Stimulated activated CD8-positive, alpha-beta memory T cell treated with anti-CD3 and anti-CD28 coated beads, Interleukin-4, amount 100 ng/mL, for 1 hour (primary cell): ENCODE measurements at places on chromosomes 13 and 19.

- DNase-seq, result no peak
These were observed 559 bp upstream of the SSBP4 start for GRCh38 chr19:18418483-18419194.

DNA sequence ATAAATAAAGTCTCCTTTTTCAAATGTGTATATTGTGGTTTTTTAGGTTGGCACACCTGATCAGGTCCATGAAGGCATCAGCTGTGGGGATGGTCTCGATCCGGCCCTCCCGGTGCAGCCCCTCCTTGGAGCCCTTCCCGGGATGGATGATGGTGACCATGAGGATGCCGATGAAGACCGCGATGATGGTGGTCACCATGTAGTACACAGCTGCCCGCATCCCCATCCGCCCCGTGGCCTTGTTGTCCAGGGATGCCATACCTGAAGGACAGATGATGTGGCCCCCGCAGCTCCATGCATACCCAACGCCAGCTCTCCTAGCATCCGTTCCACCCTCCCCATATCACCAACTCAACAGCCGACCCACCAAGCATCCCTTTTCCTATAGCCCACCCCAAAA, 11.4 kb downstream of the SLC1A6 start:
- no peak for DNase-seq

DNA sequence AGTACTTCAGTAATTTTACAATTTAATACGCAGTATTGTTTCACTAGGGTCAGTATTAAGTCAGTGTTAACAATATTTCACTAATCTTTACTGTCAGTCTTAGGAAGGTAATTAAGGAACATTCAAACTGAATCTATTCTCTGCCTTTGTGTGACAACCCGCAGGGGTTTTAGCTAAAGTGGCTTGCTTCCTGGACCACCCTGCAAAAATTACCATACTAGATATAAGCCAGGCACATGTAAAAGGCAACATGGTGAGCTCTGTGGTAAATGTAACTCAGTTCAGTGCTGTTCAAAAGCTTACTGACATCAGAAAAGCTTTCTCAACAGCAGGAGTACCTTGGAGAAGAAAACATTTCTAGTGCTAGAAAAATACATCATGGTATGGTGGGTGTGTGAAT, 116.7 kb downstream of the FREM2 start:
- no peak for DNase-seq

GRCh38 chr19:46571495-46571894, 29.6 kb upstream of the CALM3 start:
- no peak for DNase-seq

DNA sequence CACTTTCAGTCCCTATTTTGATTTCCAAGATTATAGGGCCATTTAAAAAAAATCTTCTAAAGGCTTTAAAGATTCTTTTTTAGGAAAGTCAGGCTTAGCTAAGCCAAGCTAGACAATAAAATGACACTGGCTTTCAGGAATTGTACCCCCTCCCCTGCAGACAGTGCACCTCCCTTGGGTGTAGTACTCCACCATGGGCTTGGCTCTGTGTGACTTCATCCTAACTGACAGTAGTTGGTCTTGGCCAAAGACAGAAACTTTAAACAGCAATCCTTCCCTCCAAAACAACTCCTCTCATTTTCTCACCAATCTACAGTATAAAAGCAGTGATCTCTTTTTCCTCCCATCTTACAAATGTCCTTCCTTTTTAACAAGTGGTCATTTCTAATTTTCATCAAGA, 283.0 kb downstream of the DNAJC15 start:
- DNase-seq, result no peak

- DNase-seq, result no peak
These were observed 20.3 kb upstream of the TPTE2 start for GRCh38 chr13:19581675-19582074.

GRCh38 chr19:57231686-57232085, 863 bp downstream of the AURKC start:
- no peak for DNase-seq

DNA sequence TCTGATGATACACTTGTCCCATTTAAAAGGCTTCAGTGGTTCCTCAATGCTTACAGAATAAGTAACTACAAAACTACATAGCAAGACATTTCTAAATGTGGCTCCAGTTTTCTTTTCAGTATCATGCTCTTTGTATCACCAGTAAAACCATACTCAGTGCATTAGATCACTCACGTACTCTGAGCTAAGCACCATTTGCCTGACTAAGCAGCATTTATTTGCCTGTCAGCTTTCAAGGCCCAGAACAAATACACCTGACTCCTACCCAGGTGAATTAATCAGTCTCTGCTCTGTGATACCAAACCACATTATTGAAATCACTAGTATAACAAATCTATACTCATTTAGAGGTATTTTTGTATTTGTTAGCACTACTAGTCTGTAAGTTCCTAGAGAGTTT, 47.4 kb upstream of the PCDH20 start:
- no peak for DNase-seq

DNA sequence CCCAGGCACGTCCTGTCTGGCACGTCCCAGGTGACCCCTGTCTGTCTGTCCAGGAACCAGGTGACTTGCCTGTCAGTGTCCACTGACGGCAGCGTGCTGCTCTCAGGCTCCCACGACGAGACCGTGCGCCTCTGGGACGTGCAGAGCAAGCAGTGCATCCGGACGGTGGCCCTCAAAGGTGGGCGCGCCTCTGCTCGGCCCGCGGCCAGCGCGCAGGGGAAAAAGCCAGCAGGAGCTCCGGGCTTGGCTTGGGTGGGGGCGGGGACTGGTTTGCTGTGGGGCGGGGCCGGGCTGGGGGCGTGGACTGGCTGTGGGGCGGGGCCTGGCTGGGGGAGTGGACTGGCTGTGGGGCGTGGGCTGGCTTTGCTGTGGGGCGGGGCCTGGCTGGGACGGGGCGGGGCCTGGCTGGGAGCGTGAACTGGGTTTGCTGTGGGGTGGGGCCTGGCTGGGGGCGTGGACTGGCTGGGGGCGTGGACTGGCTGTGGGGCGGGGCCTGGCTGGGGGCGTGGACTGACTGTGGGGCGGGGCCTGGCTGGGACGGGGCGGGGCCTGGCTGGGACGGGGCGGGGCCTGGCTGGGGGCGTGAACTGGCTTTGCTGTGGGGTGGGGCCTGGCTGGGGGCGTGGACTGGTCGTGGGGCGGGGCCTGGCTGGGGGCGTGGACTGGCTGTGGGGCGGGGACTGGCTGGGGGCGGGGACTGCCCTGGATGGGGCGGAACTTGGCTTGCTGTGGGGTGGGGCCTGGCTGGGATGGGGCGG, 7.2 kb downstream of the WDR18 start:
- DNase-seq, result no peak

DNA sequence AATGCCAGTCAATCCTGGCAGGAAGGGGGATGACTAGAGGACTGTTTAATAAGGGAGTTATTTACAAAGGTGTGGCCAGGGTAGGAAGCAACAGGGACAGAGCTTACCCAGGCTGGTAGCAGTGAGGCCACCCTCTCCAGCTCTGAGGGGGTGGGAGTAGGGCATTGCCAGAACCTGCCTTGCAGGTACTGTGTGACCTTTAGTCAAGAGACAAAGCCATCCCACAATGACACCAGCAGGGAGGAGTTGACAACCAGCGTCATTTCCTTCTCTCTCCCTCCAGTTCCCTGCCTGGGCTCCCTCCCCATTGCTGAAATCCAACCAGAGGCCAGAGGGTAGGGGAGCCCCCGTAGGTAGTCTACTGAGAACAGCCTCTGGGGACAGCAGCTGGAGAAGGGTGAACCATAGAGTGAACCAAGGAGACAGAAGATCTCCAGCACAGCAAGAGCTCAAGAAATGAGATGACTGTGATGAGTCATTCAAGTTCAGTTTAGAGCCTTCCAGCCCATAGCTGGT, 33.3 kb upstream of the SPATA13 start:
- no peak for DNase-seq

GRCh38 chr19:33241530-33242101, 16.0 kb upstream of the SLC7A10 start:
- peak; percentile 9 for DNase-seq

- no peak for DNase-seq
These were observed 45.7 kb downstream of the TPP2 start for GRCh38 chr13:102642475-102642874.

- no peak for DNase-seq
These were observed 222.9 kb downstream of the RFC3 start for GRCh38 chr13:34040863-34041262.

GRCh38 chr13:67369895-67370660, 139.9 kb upstream of the PCDH9 start:
- no peak for DNase-seq

DNA sequence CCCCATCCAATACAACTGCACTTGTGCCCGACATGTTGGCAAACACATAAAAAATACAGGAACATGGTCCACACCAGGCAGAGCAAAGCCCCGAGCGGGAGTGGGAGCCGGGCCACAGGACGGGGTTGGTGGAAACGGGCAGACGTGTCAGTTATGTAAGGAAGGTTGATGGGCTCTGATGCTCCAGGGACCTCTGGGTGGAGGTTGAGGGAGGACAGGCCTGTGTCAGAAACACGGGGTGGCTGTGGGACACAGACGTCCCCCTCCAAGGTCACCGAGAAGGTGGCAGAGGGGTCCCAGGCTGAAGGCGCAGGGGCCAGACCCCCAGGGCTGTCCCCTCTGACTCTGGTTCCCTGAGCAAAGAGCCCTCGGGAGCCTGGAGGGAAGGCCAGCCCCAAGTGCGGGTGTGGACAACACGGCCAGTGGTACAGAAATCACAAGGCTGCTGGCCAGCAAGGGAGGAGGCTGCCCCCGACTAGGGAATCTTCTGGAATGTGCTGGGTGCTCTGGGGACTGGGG, 31.4 kb upstream of the C13orf46 start:
- no peak for DNase-seq

DNA sequence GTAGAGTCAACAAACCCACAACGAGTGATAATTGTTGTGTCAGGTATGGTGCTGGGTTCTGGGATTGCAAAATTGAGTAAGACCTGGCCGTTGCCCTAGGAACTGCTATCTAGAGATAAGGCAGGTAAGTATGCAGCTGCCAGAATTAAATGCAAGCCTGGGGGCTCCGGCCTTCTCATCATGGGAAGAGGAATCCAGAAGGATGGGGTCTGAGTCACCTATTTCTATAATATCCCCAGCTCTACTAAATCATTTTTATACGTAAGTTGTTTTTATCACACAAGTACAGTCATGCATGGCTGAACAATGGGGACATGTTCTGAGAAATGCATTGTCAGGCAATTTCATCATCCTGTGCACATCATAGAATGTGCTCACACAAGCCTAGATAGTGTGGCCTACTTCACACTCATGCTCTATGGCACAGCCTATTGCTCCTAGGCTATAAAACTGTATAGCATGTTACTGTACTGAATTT, 203.0 kb downstream of the KLF5 start:
- DNase-seq, result no peak

GRCh38 chr19:48118131-48118517, 7.5 kb upstream of the PLA2G4C start:
- DNase-seq, result no peak

GRCh38 chr13:66162470-66162869, 1067.7 kb downstream of the PCDH9 start:
- DNase-seq, result no peak

- no peak for DNase-seq
These were observed 21.0 kb upstream of the GRWD1 start for GRCh38 chr19:48424694-48425219.

GRCh38 chr19:4510435-4511255, 7.6 kb downstream of the PLIN4 start:
- no peak for DNase-seq

GRCh38 chr19:8259142-8259921, 48.8 kb downstream of the CD320 start:
- no peak for DNase-seq

GRCh38 chr13:98824376-98825160, 72.1 kb upstream of the SLC15A1 start:
- no peak for DNase-seq

GRCh38 chr13:60288569-60288968, 108.5 kb upstream of the TDRD3 start:
- no peak for DNase-seq

- no peak for DNase-seq
These were observed 86.2 kb downstream of the IRS2 start for GRCh38 chr13:109700176-109700575.

DNA sequence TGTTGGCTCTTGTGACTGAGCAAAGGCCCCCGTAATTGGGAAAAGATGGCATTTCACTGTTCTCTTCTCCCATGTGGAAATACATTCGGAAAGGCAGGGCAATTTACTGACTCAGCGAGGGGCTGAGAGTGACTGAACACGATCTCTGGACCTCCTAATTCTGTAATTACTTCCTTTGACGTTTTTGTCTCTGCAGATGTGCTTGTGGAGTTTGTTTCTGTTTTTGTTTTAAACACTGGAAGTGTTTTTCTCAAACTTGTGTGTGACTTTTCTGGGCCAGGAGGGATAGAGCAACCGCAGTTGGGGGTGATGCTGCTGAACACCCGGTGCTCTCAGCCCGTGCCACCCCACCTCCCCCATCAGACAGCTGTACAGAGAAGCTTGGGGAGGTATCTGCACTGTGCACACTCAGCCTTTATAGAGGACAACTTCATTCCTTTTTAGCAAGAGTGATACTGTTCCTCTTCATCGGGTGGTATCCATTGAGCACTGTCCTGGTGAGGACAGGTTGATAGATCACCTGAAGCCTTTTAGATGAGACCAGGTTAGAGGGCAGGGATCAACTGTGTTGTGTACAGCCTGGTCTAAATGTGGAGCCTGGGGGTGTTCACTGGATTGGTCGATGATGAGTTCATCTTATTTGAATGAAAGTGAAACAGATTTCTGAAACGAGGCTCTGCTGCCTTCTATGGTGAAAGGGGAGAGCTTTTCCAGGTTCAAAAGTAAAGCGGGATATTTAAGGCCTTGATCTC, 117.4 kb downstream of the ESD start:
- DNase-seq, result no peak

DNA sequence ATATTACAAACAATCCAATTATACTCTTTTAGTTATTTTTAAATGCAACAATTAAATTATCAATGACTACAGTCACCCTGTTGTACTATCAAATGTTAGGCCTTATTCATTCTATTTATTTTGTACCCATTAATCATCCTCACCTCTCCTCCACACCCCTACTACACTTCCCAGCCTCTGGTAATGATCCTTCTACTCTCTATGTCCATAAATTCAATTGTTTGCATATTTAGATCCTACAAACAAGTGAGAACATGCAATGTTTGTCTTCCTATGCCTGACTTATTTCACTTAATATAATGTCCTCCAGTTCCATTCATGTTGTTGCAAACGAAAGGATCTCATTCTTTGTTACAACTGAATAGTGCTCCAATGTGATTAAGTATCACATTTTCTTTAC, 1414.6 kb downstream of the SLITRK1 start:
- DNase-seq, result no peak
